ENCODE measurements at places on chromosomes 1 and 21.

GRCh38 chr21:41903559-41904351, 24.6 kb upstream of the PRDM15 start:
- no peak for DNase-seq

- DNase-seq, result no peak
These were observed 26.0 kb downstream of the PTTG1IP start for GRCh38 chr21:44847261-44848056.

GRCh38 chr1:44119525-44119924, 904 bp downstream of the KLF17 start:
- no peak for DNase-seq

DNA sequence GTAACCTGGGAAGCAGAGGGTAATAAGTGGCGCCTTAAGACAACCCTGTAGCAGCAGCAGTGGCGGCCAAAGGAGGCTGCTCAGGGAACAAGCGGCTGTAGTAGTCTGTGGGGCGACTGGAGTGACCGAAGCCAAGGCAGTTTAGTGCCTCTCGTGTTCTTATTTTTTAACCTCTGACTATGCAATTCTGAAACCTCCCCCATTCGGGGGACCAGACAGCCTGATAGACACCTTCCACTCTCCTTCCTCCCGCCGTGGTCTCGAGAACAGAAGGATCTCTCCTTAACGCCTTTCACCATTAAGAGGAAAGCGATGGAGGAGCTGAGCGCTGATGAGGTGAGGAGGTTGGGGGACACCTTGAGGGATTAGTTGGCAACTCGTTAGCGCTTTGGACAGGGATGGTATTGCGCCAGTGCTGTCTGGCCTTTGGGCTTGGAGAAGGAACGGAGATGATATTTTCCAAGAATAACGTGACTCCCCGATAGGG, 644 bp downstream of the UBE4B start:
- peak; percentile 17 for DNase-seq

- DNase-seq, result no peak
These were observed 366.5 kb downstream of the SIPA1L2 start for GRCh38 chr1:232263452-232263851.

DNA sequence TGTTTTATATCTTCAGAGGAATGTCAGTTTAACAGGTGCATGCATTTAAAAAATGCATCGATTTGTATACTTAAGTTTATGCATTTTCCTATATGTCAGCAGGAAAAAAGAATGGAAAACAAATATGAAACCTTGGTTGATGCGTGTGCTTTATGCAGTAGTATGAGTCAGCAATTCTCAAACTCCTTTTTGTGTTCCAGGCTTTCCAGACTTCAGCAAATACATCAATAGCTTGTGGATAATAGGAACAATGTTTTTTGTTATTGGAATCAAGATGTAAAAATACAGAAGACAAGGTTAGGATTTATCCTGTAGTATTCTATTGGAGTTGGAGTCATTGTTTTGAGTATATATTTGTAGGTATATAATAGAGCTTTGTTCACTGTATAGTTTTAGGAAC, 45.2 kb downstream of the CHODL start:
- no peak for DNase-seq

DNA sequence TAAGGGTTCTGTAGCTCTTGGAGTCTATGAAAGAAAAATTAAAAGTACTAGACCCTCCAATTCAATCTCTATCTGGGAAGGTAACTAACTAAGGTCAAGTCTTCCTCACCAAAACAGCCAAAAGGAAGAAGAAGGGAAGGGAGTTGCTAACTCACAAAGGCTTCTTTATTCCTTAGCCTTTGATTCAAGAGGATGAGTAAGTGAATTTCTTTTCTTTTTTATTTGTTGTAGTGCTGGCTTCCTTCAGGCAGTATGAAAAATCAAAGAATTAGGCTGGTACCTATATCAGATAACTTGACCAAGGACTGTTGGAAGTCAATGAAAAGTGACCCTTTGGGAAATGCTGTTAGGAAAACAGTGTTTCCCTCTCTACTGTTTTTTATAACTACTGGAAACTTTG, 144.4 kb upstream of the NRIP1 start:
- DNase-seq, result no peak

- DNase-seq, result no peak
These were observed 19.7 kb upstream of the CHI3L1 start for GRCh38 chr1:203206129-203206687.

DNA sequence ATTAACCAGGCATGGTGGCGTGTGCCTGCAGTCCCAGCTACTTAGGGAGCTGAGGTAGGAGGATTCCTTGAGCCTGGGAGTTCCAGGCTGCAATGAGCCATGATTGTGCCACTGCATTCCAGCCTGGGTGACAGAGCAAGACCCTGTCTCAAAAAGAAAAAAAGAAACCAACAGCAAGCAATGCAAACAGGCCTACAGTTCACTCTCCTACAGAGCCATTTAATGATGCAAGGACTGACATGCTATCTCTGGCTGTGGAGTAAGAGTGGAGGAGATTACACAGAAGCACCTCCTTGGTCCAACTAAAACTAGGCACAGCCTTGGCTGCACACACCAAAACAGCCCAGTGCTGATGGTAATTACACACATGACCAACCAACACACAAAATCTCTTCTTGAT, 127.5 kb upstream of the SOD1 start:
- no peak for DNase-seq

DNA sequence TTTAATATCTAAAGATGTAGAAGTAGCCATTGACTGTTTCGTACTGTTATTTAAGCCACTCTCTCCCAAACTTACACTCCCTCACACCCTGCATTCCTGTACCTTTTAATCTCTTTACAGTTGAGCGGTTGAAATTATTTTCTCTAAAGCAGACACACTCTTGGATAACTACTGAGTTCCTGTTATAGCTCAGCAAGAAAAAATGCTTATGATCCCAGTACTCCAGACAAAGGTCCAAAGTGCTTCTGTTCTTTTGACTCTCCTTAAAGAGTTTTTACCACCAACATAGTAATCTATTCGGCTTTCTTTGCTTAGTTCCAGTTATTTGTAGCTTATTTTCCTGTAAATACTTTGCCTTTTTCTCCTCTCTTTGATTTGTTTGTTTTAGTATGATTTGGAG, 100.1 kb downstream of the ATF6 start:
- no peak for DNase-seq

DNA sequence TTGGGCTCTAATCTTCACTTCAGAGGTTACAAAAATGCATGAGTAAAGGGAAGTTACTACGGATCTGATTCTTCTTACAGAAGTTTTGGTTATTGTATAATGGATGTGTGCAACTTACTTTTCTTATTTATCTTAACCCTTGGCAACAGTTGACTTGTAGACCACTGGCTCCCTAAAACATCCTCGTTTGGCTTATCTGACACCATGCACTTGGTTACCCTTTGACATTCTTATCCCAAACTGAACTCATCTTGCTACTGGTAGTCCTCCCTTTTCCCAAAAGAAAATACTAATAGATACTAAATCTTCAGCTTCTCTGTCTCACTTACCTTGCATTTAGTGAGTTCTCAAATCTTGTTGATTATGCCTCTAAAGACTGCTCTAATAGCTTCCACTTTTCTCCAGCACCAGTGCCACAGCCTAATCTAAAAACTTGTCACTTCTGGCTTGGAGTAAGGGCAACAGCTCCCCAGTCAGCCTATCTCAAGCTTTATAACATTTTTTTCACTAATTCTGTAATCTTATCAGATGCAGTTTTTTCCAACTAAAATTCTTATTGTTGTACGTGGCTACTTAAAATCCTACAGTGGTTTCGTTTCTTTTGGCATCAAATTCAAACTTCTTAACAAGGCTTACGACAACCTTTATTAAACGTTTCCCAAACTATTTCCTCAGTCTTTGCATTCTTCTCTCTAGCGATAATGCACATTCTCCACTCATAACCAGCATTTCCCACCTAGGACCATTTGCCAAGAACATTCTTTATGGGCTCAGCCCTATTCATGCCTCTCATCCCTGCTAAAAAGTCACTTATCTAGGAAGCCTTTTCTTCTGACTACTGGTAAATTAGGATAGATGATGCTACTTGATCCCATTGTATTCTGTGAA, 204.2 kb downstream of the KCNT2 start:
- DNase-seq, result no peak

DNA sequence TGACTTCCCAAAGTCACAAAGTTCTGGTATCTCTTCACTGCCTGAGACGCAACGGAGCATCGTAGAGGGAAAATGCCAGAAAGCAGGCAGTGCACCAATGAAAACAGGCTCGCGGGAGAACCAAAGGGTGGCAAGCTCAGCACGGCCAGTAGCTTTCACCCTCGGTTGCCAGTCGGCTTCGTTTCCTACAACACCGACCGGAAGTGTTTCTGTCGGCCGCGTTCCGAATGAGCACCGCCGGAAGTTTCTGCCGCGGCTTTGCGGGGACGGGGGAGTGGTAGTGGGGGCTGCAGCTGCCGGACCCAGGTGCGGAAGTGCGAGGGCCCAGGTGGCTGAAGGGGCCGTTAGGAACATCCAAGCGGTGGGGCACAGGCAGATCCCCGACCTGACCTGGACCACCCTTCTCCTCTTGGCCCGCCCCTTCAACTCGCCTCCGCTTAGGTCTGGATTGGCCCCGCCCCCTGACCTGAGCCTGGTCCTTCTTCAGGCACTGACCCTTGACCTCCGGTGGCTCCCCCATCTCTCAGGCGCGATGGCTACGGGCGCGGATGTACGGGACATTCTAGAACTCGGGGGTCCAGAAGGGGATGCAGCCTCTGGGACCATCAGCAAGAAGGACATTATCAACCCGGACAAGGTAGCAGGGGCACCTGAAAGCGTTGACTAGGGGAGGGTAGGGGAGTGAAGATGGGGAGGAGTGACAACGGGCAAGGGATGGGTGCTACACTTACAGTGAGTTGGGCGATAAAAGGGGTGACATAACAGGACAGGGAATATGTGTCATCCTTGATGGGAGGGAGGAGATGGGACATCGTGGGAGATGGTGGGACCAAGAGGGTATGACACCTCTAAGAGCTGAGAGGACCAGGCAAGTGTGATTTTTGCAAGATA, at the start of gene DMAP1:
Gene DMAP1, plus strand, starts transcription at position 250 of the 891 bp plus-strand sequence. Its CDS starts 283 bp downstream, at position 533.
- peak; percentile 79 for DNase-seq

GRCh38 chr1:22527555-22528296, 35.6 kb upstream of the EPHA8 start:
- DNase-seq, result no peak

DNA sequence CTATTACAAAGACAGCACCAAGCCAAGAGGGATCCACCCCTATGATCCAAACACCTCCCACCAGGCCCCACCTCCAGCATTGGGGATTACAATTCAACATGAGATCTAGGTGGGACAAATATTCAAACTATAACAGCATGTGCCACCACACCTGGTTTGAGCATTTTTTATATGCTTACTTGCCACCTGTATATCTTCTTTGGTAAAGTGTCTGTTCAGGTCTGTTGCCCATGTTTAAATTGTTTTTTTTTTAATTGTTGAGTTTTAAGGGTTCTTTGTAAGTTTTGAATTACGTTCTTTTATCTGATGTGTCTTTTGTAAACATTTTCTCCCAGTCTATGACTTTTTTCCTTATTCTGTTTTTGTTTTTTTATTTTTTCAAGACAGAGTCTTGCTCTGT, 83.4 kb downstream of the LRIG2 start:
- DNase-seq, result no peak

- DNase-seq, result no peak
These were observed 570.5 kb downstream of the PTPRU start for GRCh38 chr1:29806646-29807319.

- DNase-seq, result no peak
These were observed 526.0 kb upstream of the ADGRL4 start for GRCh38 chr1:79532555-79532954.

DNA sequence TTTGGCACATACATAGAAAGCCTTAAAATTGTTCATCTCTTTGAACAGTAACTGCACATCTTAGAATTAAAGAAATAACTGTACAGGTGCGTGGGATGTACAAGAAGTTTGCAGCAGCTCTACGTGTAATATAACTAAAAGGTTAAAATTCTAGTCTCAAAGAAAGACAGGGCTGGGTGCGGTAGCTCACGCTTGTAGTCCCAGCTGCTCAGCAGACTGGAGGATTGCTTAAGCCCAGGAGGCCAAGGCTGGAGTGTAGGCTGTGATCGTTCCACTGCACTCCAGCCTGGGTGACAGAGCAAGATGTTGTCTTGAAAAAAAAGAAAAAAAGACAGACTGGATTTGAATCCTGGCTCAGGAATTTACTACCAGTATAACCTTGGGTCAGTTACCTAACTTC, 13.4 kb downstream of the PARP1 start:
- DNase-seq, result no peak

GRCh38 chr1:198171667-198172540, 15.1 kb downstream of the NEK7 start:
- DNase-seq, result no peak

DNA sequence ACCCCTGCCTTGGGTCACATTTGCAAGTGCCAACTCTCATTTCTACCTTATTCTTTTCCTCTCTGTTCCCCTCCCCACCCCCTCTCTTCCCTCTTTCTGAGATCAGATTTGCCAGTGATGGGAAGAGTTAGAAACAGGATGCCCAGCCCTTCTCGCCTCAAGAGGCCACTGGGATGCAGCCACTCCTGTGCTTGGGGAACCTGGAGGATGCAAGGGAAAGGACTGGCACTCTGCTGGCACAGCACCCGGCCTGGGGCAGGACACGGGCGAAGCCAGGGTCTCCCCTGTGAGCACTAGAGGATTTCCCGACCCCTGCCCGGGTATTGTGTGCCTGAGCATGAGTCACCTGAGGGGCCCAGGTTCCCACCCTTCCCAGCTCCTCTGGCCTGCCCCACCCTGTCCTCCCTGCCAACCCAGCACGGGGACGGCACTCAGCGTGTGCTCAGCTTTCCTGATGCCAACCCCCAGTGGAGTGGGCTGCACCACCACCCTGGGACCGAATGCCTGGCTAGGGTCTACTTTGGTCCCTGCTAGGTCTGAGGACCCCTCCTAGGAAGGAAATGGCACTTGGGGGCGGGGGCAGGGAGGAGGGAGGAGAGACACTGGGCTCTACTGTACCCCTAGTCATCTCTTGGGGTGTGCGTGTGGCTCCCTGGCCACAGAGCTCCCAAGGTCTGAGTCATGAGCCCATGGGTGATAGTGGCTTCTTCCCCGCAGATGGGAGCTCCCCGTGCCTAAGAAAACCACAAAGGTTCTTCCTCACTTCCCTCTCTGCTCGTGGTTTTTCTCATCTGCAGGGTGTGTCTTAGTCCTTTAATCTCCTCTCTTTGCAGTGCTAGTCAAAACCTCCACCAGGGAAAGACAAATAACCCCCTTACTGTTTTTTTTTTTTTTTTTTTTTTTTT, 12.4 kb downstream of the LMNA start:
- peak; percentile 93 for DNase-seq

GRCh38 chr1:204469304-204469703, 25.3 kb downstream of the PIK3C2B start:
- no peak for DNase-seq

DNA sequence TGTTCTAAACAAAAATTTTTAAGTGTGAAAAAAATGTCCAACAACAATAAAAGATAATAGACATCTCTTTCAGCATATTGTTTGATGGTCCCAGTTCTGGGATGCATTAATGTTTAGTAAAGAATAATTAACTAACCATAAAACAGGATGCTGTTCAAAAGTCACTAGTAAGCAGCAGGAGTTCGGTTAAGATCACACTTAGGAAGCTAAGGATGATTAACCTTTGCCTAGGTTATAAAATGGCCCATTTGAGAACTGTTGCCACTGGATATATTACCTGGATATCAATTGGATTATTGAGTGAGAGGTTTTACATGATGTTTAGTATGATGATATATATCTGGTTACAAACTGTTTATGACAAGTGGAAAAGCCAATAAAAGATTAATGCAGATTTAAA, 171.7 kb downstream of the ATG4C start:
- DNase-seq, result no peak

- no peak for DNase-seq
These were observed 103.7 kb downstream of the NCAM2 start for GRCh38 chr21:21101911-21102310.
